ENCODE measurements at places on chromosomes 7 and 10.

DNA sequence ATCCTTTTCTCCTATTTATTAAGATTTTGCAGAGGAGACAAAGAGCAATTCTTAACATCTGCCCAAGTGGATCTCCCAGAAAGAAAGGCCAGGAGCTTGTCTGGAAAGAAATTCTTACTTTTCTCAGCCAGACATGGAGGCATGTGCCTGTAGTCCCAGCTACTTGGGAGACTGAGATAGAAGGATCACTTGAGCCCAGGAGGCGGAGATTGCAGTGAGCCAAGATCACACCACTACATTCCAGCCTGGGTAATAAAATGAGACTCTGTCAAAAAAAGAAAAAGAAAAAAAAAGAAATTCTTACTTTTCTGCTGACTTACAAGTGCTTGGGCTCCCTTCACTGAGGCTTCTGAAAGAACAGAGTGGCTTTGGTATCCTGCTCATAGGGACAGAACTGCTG is 2.4 kb upstream of the CYP3A43 start:
- DNase-seq = no peak

DNA sequence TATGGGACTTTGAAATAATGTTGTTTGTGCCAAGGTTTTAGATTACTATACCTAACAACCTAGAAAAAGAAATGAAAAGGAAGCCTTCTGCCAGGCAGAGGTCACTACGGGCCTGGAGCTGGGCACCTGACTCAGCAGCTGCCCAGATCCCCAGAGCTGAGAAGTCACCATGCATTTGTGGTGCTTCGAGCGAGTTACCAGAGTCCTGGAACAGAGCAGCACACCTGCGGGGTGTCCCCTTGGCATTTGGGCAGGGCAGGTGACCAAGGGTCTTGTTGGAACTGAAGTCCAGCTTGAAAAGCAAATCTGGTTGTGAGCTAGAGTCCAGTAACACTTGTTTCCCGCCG is 25.5 kb downstream of the EGFR start:
- DNase-seq = no peak

GRCh38 chr10:106592396-106592795 is 572.1 kb downstream of the SORCS1 start:
- DNase-seq = no peak

DNA sequence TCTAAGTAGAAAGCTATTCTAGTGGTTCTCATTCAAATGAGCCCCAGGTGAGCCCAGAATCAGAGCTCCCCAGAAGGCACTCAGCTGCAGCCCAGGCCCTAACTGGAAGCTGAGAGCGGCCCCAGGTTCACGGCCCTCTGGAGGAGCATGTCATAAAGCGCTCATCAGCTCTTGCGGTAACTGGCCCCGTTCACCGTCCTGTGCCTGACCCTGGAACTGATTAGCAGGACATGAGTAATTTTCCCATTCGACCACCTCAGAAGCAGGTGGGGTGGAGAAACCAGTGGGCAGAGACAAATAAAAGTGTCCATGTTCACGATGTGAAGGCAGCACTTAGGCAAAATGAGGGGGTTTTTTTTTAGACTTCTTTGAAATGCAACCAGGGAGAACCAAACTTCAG is 136.1 kb upstream of the LYZL2 start:
- no peak for DNase-seq

- no peak for DNase-seq
These were observed 519 bp upstream of the ZNF655 start for GRCh38 chr7:99557940-99558305.

GRCh38 chr7:121504482-121504881 is 108.4 kb upstream of the FAM3C start:
- no peak for DNase-seq

DNA sequence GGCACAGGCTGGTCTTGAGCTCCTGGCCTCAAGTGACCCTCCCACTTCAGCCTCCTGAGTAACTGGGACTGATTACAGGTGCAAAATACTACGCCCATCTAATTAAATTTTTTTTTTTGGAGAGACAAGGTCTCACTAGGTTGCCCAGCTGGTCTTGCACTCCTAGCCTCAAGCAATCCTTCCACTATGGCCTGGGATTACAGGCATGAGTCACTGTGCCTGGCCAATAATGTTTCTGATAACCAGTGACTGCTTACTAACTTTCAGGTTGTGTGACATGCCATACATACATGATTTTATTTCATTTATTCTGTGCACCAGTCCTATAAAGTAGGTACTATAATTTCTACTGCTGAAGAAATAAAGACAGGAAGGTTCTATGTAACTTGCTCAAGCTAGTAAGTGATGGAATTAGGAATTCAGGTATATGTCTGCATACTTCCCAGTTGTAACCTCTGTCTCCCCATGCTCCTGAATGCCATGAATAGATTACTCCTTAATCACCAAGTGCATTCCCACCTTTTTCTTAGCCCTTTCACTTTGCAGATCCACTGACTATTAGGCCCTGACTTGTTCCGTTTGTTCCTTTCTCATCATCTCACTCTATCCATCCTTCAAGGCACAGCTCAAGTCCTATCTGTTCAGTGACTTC is 28.1 kb downstream of the MCU start:
- no peak for DNase-seq

DNA sequence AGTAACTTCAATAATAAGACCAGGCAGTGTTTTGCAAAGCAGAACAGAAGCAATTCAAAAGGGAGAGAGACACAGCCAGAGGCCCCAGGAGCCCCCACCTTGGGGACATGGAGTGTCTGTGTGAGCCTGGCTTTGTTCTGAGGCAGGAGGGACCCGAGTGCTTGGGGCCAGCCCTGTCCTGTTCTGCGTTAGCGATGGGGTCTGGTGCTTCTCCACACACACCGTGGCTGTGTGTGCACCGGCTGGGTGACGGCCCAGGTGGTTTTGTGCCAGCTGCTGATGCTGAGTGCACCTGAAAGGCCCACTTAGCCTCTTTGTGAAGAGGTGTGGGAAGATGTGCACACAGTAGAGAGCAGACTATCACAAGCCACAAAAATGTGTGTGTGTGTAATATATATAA is 468.9 kb downstream of the DNAJB6 start:
- DNase-seq = no peak

DNA sequence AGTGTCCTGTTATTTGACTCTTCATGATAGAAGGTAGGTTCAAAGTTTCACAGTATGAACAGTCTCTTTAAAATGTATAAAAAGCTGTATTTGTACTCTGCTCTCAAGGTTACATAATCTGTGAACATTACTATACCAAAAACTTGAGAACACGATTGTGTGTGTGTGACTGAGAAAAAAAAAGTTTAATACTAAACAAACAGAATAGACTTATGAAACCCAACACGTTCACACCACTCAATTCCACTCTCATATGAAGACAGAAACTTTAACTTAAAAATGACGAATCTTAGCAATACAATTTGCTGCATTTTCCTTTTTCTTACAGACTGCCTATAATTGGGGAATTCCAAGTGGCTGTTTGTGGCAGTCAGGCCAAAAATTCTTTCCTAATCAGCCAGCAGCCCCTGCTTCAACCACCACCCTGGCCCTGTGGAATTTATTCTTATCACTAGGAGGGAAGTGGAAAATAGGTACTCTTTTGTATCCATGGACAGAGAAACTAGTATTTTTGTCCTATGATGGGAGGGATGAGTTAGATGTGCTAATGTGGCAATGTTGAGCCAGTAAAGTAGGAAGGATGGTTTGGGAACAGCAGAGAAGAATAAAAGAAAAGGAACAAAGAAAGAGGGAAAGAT is 42.8 kb downstream of the MINDY3 start:
- DNase-seq = no peak

GRCh38 chr7:3092468-3092867 is 48.8 kb upstream of the CARD11 start:
- DNase-seq = peak; percentile 38

DNA sequence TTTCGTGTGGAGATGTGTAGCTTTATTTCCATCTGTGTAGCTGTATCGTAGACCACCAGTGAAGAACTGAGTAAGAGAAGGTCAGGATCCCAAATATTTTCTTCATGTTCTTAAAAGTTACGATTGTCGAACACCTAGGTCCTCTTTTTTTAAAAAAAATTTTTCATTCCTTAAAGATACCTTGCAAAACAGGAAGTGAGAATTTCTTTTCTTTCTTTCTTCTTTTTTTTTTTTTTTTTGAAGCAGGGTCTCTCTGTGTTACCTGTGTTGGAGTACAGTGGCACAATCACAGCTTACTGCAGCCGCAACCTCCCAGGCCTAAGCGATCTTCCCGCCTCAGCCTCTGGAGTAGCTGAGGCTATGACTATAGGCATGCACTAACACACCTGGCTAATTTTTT is 60.8 kb downstream of the PHTF2 start:
- no peak for DNase-seq

GRCh38 chr10:68423522-68423921 is 16.4 kb upstream of the RUFY2 start:
- DNase-seq = no peak

DNA sequence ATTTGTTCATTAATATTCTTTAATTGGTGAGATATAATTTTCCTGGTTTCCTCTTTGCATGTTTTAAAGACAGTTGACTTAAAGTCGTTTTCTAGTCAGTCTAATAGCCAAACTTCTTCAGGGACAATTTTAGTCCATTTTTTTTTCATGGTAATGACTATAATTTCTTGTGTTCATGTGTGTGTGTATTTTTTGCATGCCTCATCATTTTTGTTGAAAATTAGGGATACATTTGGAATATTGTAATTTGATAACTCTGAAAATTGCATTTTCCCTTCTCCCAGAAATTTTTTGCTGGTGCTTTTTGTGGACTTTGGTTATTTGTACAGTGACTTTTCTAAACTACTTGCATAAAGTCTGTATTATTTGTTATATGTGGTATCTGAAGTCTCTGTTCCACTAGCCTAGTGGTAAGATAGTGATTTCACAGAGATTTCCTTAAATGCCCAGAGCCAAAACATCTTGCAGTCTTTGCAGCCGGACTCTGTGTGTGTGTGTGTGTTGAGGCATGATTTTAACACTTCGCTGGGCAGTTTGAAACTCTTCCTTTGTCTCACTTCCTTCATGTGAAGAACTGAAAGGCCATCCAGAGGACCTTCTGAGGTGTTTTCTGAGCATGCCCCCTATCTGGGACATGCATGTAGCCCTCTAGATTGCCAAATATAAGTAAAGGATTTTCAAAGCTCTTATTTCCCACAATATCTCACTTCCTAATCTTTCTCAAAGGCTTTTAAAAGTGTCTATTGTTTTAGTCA is 40.9 kb upstream of the ZNF365 start:
- no peak for DNase-seq

GRCh38 chr7:117312593-117313580 is 10.0 kb downstream of the WNT2 start:
- no peak for DNase-seq

GRCh38 chr7:34425631-34426384 is 232.2 kb upstream of the NPSR1 start:
- no peak for DNase-seq

DNA sequence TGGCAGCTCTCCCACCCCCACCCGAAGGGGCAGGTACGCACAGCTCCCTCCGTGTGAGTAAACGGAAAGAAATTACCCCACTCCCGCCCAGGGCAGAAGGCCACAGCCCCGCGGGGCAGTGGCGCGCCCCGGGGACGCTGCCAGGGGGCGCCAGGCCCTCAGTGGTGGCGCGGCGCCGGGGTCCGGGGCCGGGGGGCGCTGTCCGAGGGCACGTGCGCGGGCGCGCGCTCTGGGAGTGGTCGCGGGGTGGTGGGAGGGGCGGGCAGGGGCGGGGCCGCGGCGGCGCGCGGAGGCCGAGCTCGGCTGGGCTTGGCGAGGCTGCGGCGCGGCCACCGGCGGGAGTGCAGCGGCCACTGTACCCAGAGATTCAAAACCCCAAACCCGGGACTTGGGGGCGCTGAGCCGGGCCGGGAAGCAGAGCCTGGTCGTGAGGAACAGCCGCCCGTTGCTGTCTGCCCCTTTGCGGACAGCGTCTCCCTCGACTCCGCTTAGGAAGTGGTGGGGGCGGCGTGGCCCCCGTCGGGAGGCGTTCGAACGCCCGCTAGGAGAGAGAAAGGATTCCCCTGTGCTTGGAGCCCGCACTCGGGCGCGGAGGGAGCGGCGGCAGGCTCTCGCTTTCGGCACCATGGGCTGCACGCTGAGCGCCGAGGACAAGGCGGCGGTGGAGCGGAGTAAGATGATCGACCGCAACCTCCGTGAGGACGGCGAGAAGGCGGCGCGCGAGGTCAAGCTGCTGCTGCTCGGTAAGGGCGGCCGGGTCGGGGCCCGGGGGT is at the start of gene GNAI1:
Gene GNAI1 (plus strand): TSS at position 296 of the 773 bp plus-strand sequence. CDS start 330 bp downstream, at position 626.
- no peak for DNase-seq

DNA sequence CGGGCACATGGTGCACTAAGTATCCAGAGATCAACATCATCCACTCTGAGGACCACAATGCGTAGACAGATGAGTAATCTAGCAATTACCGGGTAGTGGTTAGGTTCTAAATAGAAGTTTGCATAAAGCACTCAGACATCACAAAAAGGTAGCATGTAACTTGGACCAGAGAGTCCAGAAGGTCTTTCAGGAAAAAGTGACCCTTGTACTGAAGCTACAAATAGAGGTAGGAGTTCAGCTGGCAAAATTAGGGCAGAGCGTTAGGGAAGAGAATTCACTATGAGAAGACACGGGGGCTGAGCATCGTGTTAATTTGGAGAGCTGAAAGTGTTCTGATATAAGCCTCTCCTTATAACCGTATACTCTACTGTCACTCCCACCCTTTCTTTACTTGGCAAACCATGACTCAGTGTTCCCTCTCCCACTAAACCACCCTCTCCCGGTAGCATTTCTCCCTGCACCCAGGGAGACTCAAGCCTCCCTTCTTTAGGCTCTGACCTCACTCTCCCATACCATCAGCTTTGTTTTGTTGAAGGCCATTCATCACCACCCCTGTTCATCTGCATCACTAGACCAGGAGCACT is 222.2 kb upstream of the FZD1 start:
- DNase-seq = no peak

DNA sequence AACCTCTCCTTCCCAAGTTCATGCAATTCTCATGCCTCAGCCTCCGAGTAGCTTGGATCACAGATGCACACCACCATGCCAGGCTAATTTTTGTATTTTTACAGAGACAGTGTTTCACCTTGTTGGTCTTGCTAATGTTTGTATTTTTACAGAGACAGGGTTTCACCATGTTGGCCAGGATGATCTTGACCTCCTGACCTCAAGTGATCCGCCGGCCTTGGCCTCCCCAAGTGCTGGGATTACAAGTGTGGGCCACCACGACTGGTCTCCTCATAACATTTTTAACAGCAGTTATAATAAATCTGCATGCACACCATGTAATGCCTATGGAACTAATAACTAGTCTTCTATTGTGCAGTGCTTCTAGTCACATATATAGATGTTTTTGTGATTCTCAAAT is 123.8 kb upstream of the VKORC1L1 start:
- no peak for DNase-seq
